Activated B cell treated with CpG ODN at 0.5 μM for 24 hours (primary cell): ENCODE measurements at places on chromosomes 7 and 10. TPM values are rescaled to one million over a fixed set of nuclear protein-coding genes. Genes with fewer than 3 reads are reported as not detected.

DNA sequence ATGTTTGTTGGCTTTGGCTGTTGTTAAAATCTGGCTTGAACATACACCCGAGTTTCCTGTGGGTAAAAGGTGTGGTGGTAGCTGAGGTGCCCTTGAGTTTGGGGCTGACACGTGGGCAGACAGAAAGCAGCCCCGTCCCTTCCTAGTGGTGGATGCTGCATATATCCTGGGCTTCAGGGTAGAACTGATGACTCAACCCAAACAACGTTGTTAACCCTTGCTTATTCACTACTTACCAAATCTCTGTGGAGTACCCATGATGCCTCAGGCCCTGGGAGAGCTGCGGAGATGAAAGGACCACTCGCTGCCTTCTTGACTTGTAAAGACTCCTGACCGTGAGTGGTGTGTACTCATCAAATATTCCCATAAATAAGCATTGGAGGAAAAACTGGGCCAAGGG, 245.1 kb downstream of the RAB11FIP2 start:
- no peak overlapping the region for H3K4me3 ChIP-seq
- H3K4me1 ChIP-seq: no peaks in the 10 kb centered on the region
- no peak overlapping the region for H3K27ac ChIP-seq
- DNase-seq: no peak

DNA sequence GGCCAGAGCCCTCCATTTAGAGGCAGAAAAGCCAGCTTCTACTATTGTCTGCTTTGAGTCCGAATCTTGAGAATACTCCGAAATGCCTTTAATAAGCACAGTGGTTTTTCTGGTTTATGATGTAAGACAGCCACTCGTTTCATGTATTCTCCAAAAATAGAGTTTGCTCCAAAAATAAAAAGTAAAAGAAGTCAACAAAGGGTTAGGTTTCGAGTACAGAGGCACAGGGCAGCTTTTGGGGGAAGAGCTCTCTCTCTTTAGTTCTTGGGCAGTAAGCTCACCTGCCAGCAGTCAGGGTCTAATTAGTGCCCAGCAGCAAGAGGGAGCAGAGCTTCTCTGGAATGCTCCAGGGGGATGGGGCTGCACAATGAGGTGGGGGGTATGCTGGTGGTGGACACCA, 20.2 kb downstream of the CREB3L2 start:
- peaks cover 33% of the 10 kb centered on the region for H3K4me1 ChIP-seq
- H3K36me3 ChIP-seq: peaks cover 8% of the 10 kb centered on the region
- H3K4me3 ChIP-seq: no peak overlapping the region
- no peaks in the 10 kb centered on the region for H3K27me3 ChIP-seq
- H3K27ac ChIP-seq: peak overlapping the region; percentile 46

Gene SPACDR
- 2.3 and 2.7 TPM in 2 replicates for total RNA-seq

Gene CDNF
- total RNA-seq: 0.49 and 0.98 TPM in 2 replicates

Gene LRRC61
- total RNA-seq: 10.7 and 11.0 TPM in 2 replicates
